ENCODE measurements at places on chromosomes 16 and 17.

GRCh38 chr17:45279898-45280297 is 18.0 kb upstream of the SPATA32 start:
- DNase-seq: no peak

DNA sequence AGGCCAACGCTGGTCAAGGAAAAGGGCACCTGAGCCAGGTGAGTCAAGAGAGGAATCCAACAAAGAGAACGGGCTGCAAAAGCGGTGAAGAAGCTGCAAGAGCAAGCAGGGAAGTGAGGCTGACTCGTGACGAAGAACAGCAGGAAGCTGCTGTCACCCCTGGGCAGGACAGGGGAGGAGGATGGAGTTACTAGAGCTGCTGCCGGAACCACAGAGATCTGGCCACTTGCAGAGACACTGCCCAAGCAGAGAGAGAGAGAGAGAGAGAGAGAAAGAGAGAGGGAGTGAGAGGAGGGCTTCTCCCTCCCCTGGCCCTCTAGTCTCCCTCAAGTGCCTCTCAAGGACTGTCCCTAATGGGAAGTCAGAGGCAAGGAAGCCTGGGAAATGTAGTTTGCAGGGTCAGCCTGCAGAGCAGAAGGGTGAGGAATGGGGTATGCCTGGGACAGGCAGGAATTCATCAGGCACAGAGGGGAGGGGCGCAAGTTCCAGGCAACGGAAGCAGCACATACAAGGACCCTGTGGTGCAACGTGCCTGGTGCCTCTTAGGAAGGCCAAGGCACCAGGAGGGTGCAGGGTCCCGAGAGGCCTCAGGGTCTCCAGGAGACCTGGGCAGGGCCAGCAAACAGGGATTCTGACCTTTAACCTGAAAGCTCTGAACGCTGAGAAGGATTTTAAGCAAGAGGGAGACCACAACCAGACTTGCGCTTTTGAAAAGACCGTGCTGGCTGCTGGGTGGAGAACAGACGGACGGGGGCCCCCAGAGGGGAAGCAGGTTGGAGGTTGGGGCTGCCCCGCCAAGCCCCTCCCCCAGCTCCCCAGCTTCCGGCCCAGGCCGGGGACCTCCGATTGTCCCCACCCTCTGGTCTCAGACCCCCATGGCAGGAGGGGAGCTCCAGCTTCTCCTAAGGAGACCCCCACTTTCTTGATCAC is 45.8 kb upstream of the CIBAR2 start:
- DNase-seq: no peak

DNA sequence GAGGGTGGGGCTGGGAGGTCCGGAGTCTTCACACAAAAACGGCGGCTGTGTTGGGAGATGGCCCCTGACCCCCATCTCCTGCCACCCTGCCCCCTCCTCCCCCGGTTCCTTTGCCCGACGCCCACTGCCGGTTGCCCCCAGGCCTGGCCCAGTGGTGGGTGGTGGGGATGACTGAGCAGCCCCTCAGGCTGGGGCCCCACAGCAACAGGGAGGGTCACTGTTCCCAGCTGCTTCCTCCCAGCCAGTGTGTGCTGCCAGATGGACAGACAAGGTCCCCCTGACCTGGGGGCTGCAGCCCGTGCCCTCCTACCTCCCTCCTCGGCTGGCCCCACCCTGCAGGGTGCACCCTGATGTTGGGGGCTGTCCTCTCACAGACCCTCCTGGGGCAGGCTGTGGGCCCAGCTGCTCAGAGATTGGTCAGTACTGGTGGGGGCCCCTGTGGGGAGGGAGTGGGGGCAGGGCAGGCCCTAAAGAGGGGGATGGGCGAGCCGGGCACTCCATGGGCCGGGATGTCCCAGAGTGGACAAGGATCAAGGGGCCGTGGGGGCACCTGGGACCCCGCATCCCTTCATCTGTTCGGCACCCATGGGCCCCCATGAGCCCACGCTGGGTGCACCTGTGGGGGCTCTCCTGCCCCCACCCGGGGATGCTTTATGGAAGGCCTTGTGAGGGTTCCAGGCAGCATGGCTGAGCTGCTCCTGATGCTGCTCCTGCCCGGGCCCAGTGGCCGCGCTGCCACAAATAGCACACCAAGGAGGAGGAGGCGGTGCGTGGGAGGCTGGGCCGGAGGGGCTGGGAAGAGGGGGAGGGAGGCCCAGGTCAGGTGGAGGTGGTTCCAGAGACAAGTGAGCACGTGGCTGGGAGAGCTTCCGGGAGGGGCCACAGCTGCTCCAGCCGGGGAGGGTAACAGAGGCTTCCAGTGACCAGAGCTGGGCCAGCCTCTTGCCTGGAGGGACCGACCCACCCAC is 5.1 kb downstream of the C1QTNF8 start:
- DNase-seq: no peak

DNA sequence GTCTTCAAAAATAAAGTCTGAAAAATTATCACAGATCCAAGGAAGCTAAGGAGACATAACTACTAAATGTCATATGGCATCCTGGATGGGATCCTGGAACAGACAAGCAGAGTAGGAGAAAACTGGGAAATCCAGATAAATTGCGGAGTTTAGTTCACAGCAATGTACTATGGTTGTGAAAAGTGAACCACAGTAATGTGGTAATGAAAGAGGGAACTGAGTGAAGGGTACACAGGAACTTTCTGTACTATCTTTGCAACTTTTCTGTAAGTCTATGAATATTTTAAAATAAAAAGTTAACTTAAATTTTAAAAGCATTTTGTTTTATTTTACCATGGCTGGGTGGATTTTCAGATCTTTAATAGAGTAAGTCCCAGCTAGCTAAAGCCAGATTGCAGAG is 16.3 kb downstream of the SLFN12L start:
- DNase-seq: no peak

- no peak for DNase-seq
These were observed 285.6 kb downstream of the KCNJ2 start for GRCh38 chr17:70454908-70455307.

DNA sequence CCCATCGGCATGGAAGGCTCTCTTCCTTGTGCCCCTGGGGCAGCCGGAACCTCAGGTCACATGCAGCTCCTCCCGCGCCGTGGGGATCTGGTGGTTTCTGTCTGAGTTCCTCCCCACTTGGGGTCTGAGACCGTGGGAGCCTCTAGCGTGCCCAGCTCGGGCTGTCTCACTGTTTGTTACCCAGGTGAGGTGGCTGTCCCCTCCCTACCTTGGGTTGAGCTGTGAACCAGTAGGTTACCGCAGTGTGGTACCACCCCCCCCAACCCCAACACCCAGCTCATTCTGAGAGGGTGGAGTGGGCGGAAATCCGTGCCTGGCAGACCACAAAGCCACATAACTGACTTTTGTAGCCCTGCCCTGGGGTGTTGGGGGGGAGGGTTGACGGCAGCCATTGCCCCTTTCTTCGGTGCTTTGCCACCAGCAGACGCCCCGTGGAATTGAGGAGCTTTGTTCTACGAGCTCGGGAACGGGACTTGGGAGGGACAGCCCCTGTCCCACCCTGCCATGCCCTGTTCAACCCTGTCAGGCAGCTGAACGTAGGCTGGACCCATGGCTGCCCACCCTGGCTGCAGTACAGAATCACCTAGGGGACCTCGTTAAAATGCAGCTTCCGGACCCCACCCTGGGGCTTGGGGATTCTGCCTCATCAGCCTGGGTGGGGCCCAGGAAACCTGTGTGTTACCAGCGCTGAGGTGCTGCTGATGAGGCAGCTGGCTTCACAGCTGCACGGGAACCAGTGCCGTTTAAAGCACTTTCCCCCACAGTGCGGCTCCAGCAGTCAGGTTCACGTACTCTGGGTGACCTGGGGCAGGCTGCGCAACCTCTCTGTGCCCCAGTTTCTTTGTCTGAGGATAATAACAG is 18.5 kb downstream of the RAP1GAP2 start:
- no peak for DNase-seq

- no peak for DNase-seq
These were observed 3.6 kb downstream of the RNF43 start for GRCh38 chr17:58413684-58414083.

DNA sequence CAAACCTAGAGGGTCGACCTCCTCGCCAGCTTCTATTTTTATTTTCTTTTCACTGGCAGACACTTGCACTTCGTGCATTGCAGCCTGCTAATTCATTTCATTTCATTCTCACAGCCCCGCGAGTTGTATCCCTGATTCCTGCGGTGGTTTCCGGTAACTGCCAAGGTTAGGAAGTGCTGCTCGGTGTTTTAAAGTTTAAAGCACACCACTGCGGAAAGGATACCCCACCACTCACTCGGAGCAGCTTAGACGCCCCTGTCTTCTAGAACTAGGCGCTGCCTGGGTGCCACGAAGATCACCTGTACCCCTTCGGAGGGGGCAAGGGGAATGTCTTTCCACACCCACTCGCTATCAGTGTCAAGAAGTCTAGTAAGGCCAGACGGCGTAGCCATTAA is 509 bp downstream of the CNEP1R1 start:
- DNase-seq: no peak
